ENCODE measurements at places on chromosomes 2 and 18.

- DNase-seq = no peak
Measured at GRCh38 chr2:98025481-98026037, 29.8 kb upstream of the TMEM131 start.

DNA sequence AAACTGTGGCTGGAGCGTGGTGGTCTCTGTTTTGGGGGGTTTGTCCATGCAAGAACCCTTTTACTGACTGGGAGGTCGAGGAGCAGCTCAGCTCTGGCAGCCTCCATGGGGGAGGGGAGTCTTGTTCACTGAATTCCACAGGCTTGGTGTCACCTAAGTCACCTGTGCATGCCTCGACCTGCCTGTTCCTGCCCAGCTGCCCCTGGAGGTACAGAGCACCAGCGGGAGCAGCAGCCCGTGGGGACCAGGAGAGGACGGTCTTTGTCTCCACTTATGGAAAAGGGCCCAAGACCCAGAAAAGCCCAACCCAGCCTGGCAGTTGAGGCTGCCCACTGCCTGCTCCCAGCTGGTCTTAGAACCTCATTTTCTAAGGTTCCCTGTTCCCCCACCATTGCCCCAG, 168.7 kb upstream of the AGAP1 start:
- no peak for DNase-seq

- no peak for DNase-seq
Measured at GRCh38 chr18:25827228-25827627, 263.2 kb downstream of the SS18 start.

DNA sequence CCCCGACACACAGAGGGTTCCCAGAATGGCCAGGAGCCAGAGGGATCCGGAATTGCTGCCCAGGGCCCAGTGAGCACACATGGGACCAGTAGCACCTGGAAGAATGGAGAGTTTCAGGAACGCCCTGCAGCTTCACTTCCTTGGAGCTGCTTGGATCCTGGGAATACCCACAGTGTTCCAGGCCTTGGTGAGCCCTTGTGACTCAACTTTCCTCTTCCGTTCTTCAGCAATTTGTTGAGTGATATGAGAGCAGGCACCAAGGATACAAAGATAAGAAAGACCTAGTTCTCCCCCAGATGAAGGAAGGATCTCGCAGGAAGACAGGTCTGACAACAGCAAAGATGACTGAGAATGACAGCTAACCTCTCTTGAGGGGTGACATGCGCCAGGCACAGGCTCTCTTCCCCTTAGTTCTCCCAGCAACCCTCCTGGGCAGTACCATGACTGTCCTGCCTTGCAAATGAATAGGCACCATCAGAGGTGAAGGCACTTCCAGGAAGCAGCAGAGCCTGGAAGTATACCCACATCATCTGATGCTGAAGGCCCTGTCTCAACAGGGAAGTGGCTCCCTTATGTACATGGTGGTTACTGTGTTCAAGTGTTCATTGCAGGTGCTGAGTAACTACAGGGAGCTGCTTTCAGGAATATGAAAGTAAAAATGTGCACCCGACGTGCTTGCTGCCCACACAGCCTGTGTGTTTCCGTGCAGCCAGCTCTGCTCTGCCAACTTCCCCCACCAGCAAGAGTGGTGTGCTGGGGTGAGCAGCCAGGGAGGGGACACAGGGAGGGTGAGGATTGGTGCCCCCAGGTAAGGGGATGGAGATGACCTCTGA, 116.2 kb downstream of the STPG4 start:
- DNase-seq = peak; percentile 13

DNA sequence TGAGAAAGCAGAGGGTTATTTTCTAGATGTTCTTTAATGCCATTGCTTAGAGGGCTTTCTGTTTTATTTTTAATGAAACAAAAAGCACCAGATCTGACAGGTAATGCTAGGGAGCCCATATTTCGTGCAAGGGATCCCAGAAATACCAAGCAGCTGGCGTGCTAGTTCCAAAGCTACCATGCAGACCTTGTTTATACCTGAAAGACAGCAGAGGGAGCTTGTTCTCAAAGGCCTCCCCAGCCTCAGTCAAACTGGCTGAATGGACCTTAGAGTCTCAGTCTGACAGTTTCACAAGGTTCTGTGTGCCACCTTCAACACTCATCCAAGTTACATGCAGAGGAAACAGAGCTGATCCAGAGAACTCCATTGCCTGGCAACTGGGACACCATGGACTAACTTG, 48.6 kb downstream of the GALNT14 start:
- no peak for DNase-seq

Measured in stimulated activated CD4-positive, alpha-beta T cell treated with anti-CD3 and anti-CD28 coated beads, Interleukin-12 subunit alpha, Interleukin-12 subunit beta, amount 100 ng/mL, for 4 hours (primary cell).